Hair follicle dermal papilla cell (primary cell): ENCODE measurements at places on chromosomes 4 and X. TPM values are rescaled to one million over a fixed set of nuclear protein-coding genes. Genes with fewer than 3 reads are reported as not detected.

The CT45A7 gene
- total RNA-seq, result not detected in 2 replicates

The ARHGEF9 gene
- total RNA-seq, result 19.3 and 20.5 TPM in 2 replicates

The TENM3 gene
- 18.2 and 28.4 TPM in 2 replicates for total RNA-seq

The WDR13 gene
- 100 and 117 TPM in 2 replicates for total RNA-seq

The SSX3 gene
- total RNA-seq, result not detected in 2 replicates

The TCEAL7 gene
- total RNA-seq, result 21.3 and 23.6 TPM in 2 replicates

The SSX4 gene
- total RNA-seq, result not detected in 2 replicates

The TXK gene
- 0.32 and 1.6 TPM in 2 replicates for total RNA-seq

The MTTP gene
- total RNA-seq, result 0.24 TPM in 1 of 2 replicates, not detected in the other

The ZNF185 gene
- 7.8 and 14.3 TPM in 2 replicates for total RNA-seq

The MSANTD1 gene
- total RNA-seq, result 0.85 and 1.3 TPM in 2 replicates

The FAM53A gene
- 3.7 and 4.0 TPM in 2 replicates for total RNA-seq

The FRG2 gene
- total RNA-seq, result not detected in 2 replicates

The SPANXN4 gene
- not detected in 2 replicates for total RNA-seq

The RCHY1 gene
- total RNA-seq, result 19.6 and 24.3 TPM in 2 replicates
